Left renal pelvis (tissue), 4 donors: ENCODE measurements at places on chromosomes 3 and 15.

- no peak for DNase-seq
Observed at GRCh38 chr3:170220871-170221270, 1.4 kb upstream of the PRKCI start.

DNA sequence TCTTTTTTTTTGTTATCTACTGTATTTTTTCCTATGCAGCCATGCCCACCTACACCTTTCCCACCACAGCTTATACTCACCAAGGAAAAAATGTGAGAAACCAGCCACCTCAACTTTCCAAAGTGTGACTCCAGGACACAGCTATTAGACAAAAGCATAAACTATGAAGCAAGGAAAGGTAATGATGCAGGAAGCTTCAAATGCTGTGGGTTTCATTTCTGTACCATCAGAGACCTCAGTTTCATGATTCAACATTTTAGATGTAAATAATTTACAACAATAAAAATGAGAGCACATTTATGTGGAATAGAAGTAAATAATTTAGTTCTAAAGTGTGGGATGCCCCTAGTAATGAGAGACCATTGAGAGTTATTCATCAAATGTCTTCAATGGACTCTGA is 115.1 kb downstream of the CDIN1 start:
- no peak for DNase-seq

DNA sequence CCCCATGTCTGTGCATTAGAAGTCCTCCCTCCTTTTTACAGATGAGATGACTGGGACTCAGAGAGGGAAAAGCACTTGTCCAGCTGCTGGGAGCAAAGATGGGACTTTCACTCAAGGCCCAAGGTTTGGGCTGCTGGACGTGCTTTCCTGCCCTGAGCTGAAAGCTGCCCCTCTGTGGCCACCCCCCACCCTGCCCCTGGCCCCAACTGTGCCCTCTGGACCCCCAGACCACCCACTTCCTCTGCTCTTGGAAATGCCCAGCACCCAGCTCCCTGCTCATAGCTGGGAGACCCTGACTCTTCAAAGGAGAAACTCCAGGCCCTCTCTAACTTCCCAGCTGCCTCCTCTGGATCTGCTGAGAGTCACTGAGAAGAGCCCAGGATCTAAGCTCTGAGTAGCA is 20.7 kb downstream of the GRIP2 start:
- no peak for DNase-seq

DNA sequence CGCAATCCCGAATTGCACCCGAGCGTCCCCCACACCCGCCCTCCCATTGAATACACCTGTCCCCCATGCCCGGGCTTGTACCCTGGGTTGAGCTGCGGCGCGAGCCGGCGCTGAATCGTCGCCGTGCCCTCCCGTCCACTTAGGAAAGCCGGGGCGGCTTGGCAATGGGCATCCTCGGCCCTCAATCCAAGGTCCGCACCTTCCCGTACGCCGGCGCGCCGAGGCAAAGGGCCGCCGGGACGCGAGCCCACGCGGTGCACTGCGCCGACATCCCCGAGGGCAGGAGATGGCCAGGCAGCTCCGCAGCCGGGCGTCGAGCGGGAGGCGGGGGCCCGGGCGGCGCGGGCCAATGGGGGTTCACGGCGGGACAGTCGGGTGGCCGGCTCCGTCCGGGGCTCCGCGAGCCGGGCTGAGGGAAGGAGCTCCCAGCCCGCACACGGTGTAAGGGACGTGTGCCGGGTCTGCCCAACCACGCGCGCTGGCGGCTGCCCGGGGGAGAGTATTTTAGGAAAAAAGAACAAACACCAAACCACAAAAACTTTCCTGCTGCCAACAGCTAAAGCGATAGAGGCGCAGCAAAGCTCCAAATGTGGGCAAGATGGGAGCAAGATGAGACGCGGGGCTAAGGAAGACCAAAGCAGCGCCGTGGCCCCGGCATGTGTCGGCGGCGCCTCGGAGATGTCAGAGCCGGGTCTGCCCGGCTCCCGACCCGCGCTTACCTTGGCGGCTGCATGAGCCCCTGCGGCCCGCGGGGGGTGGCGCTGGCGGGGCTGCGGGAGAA is 621 bp downstream of the RGMA start:
- DNase-seq: no peak

DNA sequence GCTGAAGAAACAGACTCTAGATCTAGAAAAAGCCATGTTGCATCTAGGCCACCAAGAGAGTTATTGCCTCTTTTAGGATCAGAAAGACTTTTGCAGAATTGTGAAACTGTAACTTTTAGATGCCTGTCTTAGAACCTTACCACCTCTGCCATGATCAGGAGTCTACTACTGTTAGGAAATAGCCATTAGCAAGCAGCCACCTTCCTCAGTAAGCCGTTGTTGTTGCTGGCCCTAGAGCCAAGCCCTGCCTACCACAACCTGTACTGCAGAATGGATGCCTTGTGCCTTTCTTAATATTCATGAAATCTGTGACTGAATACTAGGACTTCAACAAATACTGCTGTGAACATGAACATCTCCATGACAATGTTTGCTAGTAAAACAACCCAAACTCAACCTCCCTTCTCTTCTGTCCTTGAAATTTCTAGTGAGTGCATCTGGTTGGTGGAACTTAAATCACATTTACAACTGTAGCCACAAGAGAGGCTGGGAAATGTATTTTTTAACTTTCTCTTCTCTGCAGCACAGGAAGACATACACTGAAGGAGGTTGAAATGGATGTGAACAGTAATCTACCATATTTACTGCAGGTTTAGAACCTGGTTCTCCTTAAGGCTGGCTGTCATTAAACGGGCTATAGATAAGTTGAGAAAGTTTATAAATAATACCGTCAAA is 20.7 kb downstream of the RASA2 start:
- no peak for DNase-seq

DNA sequence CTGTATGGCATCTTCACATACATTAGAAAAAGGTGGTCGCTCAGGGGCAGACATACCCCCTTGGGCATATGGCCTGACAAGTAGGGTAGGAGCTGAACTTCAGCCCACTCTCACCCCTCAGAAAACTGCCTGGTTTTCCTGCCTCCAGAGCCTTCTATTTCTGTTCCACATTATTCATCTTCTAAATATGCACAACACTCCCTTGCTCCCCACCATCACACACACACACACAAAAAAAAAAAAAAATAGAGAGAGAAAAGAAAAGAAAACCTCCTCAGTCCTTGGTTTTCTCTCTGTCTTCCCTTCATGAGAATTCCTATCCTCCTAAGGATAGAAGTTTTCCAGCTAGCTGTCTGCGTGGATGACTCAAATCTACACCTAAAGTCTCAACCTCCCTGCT is 5.6 kb upstream of the ROPN1 start:
- DNase-seq: no peak

- no peak for DNase-seq
Observed at GRCh38 chr15:41585127-41586047, 26.4 kb downstream of the TYRO3 start.

GRCh38 chr3:192933779-192934460 is 16.3 kb upstream of the MB21D2 start:
- no peak for DNase-seq

DNA sequence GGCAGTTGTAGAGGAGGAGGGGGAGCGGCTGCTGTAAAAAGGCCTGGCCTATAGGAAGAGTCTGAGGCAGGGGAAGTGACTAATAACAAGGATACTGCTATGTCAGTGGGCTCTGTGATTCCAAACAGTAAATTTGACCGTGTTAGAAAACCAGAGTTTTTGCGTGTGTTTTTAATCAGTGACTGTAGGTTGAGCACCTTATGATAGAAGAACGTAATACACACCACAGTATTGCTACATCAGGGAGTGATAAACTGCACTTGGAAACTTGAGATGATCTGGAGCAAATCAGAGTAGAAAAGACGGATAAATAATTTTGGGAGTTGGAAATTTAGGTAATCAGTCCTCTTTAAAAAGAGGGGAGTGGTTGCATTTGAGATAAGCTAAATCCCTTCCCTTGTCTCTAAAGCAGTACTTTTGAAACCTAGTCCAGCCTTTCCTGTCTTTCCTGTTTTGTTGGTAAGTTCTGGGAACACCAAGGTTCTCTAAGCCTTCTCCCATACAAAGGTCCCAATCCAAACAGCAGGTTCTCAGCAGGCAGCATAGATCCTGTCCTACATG is 130.5 kb upstream of the NR2E3 start:
- DNase-seq: no peak

GRCh38 chr15:100022391-100022790 is 289.2 kb upstream of the LYSMD4 start:
- DNase-seq: no peak

DNA sequence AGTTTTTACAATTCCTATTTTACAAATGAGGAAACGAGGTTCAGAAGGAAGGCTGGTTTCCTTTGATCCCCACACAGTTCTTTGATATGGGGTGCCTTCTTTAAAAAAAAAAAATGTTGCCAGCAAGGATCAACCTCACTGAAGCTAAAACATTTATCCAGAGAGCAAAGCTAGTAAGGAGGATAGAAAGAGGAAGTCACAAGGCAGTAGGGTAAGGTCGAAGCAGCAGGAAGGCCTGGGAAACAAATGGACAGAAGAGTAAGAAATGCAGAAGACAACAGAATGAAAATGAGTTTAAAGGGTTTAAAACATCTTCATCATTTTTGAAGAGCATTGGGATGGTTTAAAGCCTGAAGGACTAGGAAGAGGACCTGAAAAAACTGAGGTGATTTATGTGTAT is 30.6 kb upstream of the CP start:
- no peak for DNase-seq

GRCh38 chr15:44489464-44489863 is 47.5 kb upstream of the EIF3J start:
- no peak for DNase-seq

DNA sequence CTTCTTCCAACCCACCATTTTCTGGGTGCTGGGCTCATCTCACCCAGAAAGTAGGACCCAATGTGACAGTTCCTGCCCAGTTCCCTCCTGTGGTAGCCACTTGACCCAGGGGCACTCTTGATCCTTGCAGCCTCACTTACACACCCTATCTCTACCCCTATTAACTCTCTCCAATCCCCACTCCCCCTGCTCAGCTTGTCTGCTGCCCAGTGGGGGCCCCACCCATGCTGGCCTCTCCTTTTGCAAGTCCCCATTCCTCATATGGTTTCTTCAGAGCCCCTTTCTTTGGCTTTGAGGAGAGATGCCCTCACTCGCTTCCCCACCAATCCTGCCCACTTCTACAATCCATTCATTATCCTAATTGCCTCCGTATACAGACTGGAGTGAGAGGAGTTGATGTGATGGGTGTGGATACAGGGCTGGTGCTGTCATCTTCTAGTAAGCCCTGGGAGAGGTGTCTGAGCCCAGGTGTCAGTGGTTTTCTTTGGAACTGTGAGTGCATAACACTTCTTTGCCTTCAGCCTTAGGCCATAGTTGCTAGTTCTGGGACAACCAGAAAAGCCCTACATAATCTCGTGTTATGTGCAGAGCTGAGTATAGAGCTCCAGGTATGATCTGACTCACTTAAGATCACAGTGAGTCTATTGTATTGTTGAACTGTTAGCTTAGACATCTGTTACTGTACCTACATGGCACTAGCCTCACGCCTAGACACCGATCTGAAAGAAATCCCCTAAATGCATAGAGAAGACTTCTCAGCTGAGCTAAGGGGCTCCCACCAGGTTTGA is 4.8 kb upstream of the CCR5 start:
- DNase-seq: no peak

GRCh38 chr15:93217343-93217742 is 128.3 kb upstream of the RGMA start:
- peak; percentile 4 for DNase-seq

DNA sequence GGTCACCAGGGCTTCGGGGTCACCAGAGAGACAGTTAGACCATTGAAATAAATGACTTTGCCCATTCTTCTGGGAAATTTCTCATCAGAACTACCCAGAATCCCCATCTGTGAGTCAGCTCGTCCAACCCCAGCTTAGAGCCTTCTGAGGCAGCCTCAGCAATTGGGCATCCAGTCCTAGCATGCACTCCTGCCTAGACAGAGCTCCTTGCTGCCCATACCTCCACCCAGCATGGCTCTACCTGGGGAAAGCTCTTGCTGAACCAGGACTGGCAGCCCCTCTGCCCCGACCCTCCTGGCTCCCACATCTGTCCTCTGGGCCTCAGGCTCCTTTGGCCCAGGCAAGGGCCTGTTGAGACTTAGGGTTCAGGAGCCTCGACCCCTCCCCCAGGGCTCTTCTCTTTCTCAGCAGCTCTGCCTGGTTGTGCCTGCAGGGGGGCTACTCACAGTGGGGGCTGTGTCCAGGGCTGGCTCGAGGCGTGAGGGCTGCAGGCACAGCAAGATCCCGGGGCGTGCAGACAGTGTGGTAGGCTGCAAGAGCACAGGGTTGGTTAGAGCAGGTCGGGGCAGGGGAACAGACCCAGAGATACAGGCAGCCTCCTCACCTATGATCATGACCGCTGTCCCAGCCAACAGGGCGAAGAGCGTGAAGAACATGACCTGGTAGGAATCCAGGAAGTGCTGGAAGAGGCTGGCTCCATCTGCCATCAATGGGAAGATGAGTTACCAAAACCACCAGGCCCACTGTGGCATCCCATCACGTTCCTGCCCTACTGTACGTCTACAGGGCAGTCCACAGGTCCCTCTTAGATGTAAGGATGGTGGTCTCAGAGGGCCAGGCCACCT is 101.3 kb downstream of the NUP210 start:
- no peak for DNase-seq

DNA sequence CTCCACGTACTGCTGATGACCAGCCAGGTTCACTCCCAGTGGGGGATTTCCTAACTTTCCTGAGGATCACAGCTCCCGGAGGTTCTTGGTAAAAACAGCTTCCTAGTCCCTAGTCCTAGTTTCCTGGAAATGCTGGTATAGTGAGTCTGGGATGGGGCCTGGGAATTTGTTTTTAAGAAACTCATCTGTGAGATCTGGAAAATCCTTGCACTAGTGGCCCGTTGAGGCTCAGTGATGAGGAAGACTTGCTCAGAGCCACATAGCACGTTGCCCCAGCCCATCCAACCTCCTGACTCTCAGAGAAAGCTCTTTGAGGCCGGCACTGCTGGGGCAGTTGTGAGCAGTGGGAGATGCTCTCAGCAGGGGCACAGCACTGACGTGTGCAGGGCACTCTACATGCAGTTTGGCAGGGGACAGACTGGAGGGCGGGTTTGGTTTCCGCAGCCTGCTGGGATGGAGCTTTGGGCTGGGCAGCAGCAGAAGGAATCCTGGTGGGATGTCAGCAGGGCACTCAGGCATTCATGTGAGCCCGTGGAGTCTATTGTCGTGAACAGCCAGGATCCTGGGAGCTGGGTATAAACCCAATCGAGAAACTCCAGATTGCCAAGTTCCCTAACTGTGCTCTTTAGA is 31.6 kb downstream of the SAXO2 start:
- DNase-seq: no peak

DNA sequence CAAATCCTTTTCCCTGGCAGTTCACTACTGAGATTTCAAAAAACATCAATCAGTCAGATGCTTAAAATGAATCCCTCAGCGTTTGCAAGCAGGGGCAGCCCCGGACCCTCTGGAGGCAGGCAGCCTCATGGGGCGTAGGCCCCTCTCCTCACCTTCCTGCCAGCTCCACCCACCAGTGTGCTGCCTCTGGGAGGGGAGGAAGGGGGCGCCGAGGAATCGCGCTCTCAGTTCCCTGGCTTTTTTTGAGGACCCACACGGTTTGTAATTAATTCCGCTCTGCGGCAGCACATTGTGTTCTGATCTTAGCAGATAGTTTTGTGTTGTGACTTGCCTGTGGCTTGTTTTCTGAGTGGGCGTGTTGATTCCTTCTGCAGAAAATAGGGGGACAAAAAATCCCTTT is 159.9 kb downstream of the KLF13 start:
- DNase-seq: no peak
